ENCODE measurements at places on chromosomes 1 and 21. TPM values are rescaled to one million over a fixed set of nuclear protein-coding genes. Genes with fewer than 3 reads are reported as not detected.

Gene KCNT2
- total RNA-seq: not detected

DNA sequence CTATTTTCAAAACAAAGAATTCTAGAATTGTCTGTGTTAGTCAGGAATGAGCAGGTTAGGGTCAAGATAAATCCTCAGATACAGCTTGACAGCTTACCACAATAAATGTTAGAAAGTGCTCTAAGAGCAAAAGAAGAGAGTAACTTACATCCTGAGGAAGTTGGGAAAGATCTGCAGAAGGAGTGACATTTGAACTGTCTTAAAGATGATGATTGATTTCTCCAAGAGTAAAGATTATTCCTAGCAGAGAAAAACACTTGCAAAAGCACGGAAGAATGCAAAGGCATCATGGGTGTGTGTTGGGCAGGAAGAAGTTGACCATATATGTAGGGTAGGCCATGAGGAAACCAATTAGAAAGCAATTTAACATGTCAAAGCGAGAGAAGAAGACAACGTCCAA is 175.4 kb downstream of the LRRC7 start:
- H3K27ac ChIP-seq: no peak overlapping the region
- no peak for DNase-seq
- no peaks in the 10 kb centered on the region for H3K27me3 ChIP-seq

Gene SPRR1B
- not detected for total RNA-seq

DNA sequence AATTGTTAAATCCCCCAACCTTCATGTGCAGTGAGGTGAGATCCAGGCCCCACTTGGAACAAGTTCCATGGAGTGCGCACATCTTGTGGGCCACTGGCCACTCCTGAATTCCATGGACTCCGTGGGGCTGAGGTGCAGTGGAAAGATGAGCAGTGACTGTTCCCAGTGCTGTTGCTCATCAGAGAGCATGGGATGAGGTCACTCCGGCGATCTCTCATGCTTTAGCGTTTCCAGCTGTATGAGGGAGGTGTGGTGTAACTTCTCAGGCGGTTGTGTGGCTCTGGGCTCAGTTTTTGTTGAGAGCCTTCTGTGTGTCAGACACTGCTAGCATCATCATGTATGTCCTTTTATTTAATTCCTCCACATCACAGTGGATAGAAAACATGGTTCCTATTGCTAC is 96.2 kb downstream of the GALNT2 start:
- no peak overlapping the region for H3K4me3 ChIP-seq
- DNase-seq: no peak
- peaks cover 24% of the 10 kb centered on the region for H3K4me1 ChIP-seq
- no peak overlapping the region for H3K27ac ChIP-seq
- no peaks in the 10 kb centered on the region for H3K36me3 ChIP-seq

DNA sequence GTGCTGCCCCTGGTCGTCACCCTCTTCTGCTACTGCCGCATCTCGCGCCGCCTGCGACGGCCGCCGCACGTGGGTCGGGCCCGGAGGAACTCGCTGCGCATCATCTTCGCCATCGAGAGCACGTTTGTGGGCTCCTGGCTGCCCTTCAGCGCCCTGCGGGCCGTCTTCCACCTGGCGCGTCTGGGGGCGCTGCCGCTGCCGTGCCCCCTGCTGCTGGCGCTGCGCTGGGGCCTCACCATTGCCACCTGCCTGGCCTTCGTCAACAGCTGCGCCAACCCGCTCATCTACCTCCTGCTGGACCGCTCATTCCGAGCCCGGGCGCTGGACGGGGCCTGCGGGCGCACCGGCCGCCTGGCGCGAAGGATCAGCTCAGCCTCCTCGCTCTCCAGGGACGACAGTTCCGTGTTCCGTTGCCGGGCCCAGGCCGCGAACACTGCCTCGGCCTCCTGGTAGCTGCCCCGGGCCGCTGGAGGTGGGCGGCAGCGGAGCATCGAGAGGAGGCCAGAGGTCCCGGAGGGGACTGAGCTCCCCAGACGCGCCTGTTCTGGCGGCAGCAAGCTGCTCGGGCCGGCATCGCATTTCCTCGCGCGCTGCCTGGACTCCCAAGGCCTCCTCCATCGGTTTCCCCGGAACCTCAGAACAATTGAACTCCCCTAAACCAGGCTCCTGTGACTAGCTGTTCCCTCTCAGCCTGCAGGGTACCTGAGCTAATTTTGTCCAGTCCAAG is 1.1 kb downstream of the GPR25 start:
- DNase-seq: no peak
- no peaks in the 10 kb centered on the region for H3K36me3 ChIP-seq
- H3K4me3 ChIP-seq: peak overlapping the region; percentile 63
- peaks cover 17% of the 10 kb centered on the region for H3K4me1 ChIP-seq
- H3K27me3 ChIP-seq: peaks cover 58% of the 10 kb centered on the region

GRCh38 chr1:86502721-86503405 is 34.1 kb downstream of the CLCA1 start:
- H3K27me3 ChIP-seq: peaks cover 16% of the 10 kb centered on the region
- H3K4me3 ChIP-seq: peak overlapping the region; percentile 85
- no peaks in the 10 kb centered on the region for H3K36me3 ChIP-seq
- DNase-seq: no peak
- H3K27ac ChIP-seq: peak overlapping the region; percentile 61

DNA sequence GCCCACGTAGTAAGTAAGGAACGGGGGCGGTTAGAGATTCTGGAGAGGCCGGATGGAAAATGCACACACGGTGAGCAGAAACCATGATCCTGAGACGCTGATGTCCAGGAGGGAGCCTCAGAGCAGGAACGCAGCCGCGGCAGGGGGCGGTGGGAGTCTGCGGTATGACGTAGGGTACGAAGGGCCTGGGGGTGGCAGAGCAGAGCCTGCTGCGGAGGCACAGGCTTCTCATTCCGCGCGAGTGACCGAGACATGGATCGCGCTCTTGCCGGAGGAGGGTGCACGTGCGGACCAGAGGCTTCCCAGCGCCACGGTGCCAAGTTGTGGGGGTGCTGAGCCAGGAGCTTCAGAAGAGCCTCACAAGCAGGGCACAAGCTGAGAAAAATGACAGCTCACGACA is 176.2 kb downstream of the KIF26B start:
- H3K27ac ChIP-seq: no peak overlapping the region
- peaks cover 8% of the 10 kb centered on the region for H3K27me3 ChIP-seq
- H3K4me1 ChIP-seq: peaks cover 23% of the 10 kb centered on the region
- DNase-seq: no peak

Gene EFNA3
- total RNA-seq: 4.6 TPM

DNA sequence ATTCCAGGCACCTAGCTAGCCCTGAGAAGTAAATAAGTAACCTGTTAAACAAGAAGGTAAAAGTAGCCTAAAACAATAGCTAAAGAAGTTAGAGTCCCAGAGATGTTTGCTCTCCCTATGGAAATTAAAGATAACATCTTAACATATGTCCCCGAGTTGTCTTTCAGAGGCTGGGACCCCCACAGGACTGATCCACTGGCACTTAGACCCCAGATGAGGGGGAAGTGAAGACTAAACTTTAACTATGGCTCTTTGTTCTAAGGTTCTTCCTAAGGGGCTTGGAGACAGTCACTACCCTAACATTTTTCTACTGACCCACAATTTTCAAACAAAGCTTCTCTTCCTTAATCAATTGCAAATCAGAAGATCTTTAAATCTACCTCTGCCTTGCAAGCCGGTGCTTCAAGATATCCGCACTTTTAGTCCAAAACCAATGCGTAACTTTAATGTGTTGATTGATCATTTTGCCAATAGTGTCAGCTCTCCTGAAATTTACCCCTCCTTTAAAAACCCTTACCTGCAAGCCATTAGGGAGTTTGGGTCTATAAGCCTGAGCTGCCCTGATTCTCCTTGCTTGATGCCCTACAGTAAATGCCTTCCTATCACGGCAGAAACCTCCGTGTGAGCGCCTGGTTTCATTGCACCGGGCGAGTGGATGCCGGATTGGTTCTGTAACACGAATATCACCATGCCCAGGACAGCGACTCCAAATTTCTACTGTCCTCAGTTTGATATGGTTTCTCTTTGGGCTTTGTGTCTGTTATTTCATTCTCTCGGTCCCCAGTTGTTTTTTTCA is 404.4 kb downstream of the SIPA1L2 start:
- H3K27ac ChIP-seq: no peak overlapping the region
- no peak overlapping the region for H3K4me3 ChIP-seq
- no peaks in the 10 kb centered on the region for H3K36me3 ChIP-seq
- H3K27me3 ChIP-seq: peaks cover 10% of the 10 kb centered on the region

- no peaks in the 10 kb centered on the region for H3K27me3 ChIP-seq
- no peak overlapping the region for H3K27ac ChIP-seq
- H3K4me3 ChIP-seq: no peak overlapping the region
- peaks cover 10% of the 10 kb centered on the region for H3K36me3 ChIP-seq
- DNase-seq: no peak
These were observed 6.8 kb downstream of the SMIM1 start for GRCh38 chr1:3779265-3779911.
